H4 (cell line): ENCODE measurements at places on chromosomes 16 and 17. TPM values are rescaled to one million over a fixed set of nuclear protein-coding genes. Genes with fewer than 3 reads are reported as not detected.

Gene KRT40
- not detected in 2 replicates for total RNA-seq

Gene CRK
- total RNA-seq, result 70.9 and 80.5 TPM in 2 replicates

Gene RASL10B
- total RNA-seq, result 6.2 and 6.4 TPM in 2 replicates

Gene CPNE2
- total RNA-seq, result 34.5 and 39.2 TPM in 2 replicates

Gene SECTM1
- 30.1 and 30.7 TPM in 2 replicates for total RNA-seq

Gene KRT23
- total RNA-seq, result not detected in 2 replicates

Gene KRTAP4-6
- not detected in 2 replicates for total RNA-seq

Gene TVP23A
- total RNA-seq, result not detected in 2 replicates

Gene TERF2IP
- total RNA-seq, result 38.9 and 40.2 TPM in 2 replicates

DNA sequence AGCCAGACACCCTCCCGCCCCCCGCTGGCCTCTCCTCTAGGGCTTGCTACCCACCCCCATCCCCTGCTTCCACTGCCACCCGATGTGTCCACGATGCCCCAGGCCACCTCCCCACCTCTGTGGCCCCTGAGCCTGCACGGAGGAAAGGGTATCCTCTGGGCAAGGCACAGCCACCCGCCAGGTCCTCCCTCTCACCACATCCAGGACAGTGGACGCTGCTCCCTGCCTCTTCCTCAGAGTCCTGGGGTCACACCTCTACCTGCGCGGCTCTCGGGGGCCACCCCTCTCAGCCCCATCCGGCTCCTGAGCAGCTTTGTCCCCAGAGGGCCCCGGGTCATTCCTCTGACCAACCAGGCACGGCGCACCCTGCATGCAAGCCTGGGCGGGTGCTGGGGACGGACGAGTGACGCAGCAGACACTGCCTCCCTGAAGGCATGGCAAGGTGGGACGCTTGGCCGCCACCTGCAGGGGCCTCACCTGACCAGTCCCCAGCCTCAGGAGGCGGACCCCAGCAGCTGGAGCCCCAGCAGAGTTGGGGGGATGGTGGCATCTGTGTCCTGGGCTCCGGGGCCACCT, 24.8 kb downstream of the FLYWCH1 start:
- no peak for DNase-seq

- no peak for DNase-seq
Measured at GRCh38 chr17:55521186-55521585, 9.9 kb upstream of the SMIM36 start.

GRCh38 chr16:86565644-86566511, 751 bp upstream of the FOXC2 start:
- no peak for DNase-seq

DNA sequence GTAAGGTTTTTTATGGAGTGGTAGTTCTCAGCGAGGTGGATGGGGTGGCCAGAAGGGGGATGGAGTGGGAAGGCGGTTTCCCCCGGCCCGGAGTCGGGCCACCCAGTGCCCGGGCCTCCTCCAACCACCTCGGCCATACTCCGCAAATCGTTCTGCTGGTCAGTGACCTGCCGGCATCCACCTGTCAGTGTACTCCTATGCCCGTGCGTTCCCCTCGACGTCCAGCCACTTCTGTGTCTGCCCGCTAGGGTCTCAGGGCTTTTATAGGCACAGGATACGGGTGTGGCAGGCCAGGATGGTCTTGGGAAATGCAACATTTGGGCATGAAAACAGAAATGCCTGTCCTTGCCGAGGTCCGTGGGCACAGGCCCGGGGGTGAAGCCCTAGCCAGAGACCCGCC, 19.3 kb upstream of the ASGR2 start:
- no peak for DNase-seq

DNA sequence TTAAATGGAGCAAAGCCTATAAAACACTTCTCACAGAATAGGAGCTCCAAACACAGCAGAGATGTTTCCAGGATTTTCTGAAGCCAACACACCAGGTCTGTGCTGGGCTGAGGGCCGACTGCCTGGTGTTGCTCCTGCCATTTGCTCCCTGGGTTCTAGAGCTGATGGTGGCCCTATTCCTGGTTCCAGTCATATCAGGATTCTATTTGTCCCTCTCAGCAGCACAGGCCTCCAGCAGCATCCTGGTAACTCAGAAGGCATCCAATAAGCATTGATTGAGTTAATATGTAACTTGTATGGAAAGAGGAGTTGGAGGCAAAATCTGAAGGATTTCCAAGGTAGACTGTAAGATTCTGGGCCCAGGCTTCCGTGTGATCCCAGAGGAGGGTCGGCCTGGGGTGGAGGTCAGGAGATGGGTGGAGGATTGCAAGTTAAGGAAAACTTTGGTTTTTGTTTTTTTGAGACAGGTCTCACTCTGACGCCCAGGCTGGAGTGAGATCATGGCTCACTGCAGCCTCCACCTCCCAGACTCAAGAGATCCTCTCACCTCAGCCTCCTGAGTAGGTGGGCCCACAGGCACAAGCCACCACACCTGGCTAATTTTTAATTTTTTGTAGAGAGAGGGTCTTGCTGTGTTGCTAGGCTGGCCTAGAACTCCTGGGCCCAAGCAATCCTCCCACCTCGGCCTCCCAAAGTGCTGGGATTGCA, 5.7 kb downstream of the NUPR1 start:
- DNase-seq, result no peak

DNA sequence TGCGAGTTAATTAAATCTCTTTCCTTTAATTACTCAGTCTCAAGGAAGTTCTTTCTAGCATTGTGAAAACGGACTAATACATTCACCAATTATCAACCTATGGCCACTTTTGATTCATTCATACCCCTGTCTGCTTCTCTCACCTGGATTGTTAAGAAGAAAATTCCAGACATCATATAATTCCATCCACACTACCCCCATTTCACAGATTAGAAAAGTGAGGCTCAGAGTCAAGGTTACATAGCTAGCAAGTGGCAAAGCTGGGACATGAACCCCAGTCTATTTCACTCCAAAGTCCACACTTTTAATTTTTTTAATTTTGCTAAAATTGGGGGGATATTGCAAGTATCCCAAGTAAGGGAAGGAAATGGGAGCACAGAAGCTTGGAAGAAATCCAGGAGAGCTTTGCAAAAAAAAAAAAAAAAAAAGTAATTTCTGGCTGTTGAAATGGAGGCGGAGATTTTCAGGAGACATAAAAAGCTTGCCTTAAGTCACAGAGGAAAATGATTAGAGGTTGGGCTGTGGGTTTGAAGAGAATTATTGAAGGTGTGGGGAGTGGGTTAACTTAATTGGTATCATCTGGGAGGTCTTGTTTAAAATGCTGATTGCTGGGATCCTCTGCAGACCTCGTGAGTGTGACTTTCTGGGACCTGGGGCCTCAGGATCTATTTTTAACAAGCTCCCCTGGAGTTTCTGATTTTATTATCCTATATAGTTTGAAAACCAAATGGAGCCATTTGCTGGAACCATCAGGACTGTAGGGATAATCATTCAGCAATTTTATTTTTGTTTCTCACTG, 42.3 kb upstream of the ZKSCAN2 start:
- DNase-seq, result no peak

DNA sequence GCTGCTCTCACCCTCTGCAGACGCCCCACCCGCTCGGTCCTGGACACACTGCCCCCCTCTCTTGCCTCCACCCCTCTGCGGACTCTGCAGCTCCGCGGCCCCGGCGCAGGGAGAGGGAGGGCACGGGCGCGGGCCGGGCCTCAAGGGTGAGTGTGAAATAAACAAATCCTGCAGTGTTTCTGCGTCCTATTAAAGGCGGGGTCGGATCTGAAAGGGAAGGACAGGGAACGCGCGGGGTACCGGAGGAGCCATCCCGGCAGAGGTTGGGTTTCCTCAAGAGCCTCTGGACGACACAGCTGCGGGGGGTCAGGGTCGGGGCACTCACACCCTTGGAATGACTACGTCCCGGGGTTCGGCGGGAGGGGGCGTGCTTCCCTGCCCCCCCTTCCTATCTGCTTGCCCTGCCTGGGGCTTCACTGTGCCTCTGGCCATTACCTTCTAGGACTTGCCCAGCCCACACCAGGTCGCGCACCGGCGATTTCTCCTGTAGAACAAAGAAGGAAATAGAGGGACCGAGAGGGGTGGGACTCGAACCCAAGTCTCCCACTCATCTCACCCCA, 466 bp upstream of the HSF4 start:
- no peak for DNase-seq

- no peak for DNase-seq
Measured at GRCh38 chr17:77899498-77899897, 59.0 kb upstream of the TNRC6C start.
